ENCODE measurements at places on chromosomes 5 and 9.
A peak's percentile ranks its signal among the peaks of the same experiment; 100 is the strongest.

GRCh38 chr5:157986431-157986990 is 127.6 kb upstream of the CLINT1 start:
- DNase-seq: no peak

- DNase-seq: peak; percentile 12
Observed at GRCh38 chr9:32587901-32588300, 14.9 kb upstream of the NDUFB6 start.

DNA sequence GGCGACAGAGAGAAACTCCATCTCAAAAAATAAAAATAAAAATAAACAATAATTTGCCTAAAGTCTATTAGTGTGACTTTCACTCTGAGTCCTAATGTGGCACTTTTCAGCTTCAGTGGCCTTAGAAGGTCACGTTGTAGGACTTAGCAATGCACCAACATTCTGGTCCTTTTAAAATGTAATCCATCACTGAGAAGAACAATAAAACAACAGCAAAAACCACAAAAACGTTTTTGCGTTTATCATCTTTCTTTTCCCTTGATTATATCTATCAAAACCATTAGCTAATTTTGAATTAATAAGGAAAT is 190.1 kb upstream of the ZNF608 start:
- no peak for DNase-seq

GRCh38 chr5:43312076-43312661 is 1.0 kb downstream of the HMGCS1 start:
- DNase-seq: no peak

- no peak for DNase-seq
Observed at GRCh38 chr9:97594381-97594921, 38.7 kb downstream of the TSTD2 start.

DNA sequence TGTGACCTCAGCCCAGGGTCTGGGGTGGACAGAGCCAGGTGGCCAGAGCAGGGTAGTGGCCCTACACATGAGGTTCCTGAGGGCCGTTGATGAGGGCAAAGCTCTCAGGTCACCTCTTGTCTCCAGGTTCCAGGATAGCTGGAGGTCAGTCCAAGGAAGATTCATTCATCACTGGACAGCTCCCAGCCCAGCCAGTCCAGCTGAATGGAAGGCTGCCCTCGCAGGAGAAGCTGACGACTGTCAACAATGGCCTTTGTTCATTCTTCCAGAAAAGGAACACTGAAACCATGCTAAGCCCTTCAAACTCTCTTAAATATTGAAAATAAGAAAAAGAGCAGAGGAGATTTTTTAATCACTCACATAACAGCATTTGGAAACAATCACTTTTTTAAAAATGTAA is 169.7 kb upstream of the TBCA start:
- no peak for DNase-seq

GRCh38 chr9:134756098-134756497 is 114.5 kb downstream of the COL5A1 start:
- DNase-seq: no peak

DNA sequence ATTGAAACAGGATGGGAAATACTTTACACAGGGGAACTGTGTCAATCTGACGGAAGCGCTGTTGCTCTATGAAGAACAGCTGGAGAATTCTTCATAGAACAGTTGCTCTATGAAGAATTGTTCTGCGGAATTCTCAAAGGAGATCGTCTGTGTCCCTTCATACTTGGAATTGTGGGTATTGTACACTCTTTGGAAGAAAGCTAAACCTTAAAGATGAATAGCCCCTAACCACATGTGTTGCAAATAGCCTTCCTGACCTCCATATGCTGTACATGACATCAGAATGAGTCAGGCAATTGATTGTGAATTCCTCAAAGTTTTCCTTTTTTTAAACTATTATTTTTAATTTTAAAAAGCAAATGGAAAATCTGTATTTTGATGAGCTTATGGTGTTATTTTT is 15.6 kb downstream of the NIM1K start:
- no peak for DNase-seq

DNA sequence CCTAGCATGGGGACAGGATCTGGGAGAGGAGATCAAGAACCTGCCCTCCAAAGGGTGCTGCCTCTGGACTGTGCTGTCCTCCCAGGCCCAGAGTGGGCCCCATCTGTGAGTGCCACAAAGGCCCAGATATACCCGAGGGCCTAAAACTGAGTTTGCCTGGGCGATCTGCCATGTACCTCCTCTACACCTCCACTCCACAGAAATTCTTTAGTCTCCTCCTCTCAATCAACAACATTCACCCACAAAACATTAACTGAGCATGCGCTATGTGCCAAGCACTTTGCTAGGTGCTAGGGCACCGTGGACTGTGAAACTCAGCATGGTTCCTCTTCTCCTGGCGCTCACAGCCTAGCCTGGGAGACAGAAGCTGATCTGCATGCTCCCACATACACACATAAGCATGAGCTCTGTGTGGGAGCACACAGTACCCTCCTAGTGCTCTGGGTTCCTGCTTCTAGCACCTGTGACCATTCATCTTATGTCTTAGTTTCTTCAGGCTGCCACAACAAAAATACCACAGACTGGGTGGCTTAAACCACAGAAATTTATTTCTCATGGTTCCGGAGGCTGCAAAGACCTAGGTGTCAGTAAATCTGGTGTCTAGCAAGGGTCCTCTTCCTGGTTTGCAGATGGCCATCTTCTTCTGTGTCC is 82.0 kb upstream of the FSTL4 start:
- no peak for DNase-seq

- no peak for DNase-seq
Observed at GRCh38 chr5:6742081-6742758, 29.0 kb downstream of the TENT4A start.

DNA sequence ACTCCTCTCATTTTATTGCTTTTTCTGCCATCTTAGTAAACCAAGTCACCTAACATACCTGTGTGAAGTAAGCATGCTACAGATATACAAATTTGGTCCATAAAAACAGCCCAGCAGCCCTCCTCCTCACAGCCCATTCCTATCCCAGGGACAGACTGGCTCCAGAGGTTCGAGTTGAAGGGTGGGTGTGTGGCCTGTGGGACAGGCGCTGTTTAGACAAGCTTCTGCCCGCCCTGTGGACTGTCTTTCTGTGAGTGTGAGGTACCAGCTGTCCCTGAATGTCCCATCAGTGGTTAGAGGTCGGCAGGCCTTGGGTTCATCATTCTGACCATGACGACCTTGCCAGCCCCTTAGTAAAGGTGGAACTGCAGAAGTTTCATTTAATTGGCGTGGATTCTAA is 82.0 kb downstream of the WNK2 start:
- DNase-seq: no peak

- no peak for DNase-seq
Observed at GRCh38 chr5:36605241-36605640, 1.2 kb upstream of the SLC1A3 start.

GRCh38 chr9:130446101-130446861 is 1.5 kb downstream of the ASS1 start:
- no peak for DNase-seq

- DNase-seq: no peak
Observed at GRCh38 chr5:59745415-59745863, 148.1 kb downstream of the PDE4D start.

GRCh38 chr9:123283048-123283408 is 14.6 kb upstream of the STRBP start:
- DNase-seq: no peak

DNA sequence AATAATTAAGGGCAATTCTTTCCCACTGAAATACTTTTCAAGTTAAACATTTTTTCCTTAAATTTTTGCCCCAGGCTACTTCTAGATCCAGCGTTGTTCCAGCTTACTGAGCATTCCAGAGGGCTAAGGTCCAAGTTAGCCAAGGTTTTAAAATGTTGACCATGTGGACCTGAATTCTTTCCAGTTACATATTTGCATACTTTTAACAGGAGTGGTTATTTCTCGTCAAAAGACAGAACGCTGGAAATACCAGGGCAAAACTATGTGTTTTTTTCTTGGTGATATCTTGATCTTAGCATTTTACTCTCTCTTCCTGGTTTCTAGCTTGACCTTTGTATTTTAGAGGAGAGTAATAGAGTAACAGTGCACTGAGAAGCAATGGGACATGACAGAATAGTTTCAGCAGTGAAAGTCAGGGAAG is 32.8 kb downstream of the TMC1 start:
- DNase-seq: no peak

DNA sequence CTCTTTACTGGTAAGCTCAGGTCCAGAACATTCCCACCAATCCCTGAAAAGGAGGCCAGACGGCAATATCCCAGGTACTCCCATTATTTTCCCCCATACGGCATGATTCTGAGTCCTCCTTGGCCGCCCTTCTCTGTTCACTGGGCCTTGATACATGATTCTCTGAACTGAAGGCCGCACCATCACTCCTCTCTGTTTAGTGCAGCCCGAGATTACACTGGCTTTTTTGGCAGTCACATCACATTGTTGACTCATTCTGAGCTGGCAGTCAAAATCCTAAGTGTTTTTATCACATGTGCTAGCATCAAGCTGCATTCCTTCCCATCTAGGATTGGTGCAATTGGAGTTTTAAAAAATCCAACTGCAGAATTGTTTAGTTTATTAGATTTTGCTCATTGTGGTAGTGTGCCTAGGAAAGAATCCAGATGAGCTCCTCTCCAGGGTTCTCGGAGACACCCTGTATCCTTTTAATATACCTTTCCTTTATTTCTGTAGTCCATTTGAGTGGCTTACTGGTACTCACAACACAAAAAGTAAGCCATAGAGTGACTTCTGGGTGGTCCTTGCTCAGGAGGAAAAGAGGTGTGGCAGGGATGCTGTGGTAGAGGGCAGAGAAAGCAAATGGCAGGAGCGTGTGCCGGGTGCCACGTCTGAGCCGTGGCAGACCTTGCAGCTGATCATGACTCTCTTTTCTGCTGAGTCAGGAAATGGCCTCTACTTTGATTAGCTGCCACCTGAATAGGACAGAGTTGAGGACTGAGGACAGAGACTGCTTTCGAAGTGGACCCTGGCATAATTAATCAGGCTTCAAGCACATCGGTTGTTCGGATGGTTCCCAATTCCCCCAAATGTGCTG is 121.1 kb upstream of the IL12B start:
- no peak for DNase-seq

- DNase-seq: no peak
Observed at GRCh38 chr5:173231996-173232498, 3.0 kb downstream of the NKX2-5 start.

DNA sequence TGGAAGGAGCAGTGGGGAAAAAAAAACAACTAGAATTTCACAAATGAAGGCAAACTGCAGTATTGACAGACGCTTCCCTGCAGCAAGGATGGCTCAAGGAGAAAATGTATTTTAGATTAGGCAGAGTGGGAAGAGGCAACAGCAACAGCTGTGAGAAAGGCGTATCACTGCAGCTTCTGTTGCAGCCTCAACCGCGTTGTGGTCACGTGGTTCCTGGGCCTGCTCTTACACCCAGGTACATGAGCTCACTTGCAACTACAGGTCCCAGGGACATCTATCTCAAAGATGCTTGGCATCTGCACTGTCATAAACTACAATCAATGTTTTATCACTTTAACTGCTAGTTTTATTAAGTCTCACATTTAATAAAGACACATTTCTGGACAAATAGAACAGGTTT is 36.0 kb upstream of the GOLM1 start:
- DNase-seq: no peak

GRCh38 chr5:108753331-108753730 is 5.6 kb downstream of the FER start:
- DNase-seq: no peak

GRCh38 chr5:10064546-10065195 is 185.0 kb downstream of the ATPSCKMT start:
- DNase-seq: no peak

DNA sequence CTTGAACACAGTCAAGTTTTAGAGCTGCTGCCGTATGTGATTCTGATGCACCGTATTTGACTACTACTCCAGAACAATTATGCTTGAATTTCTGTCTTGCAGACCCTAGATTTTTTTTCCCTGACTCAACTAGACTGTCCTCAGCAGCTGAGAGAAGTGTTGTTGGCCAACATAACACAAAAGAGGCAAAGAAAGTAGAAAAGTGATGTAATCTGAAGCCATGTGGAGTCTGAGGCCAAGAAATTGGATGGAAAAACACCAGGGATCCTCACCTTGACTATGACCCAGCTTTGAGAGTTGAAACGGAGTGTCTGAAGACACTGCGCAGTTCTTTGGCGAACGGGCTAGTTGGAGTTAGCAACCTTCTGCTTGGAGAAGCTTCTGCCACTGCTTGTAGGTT is 36.3 kb upstream of the FGF1 start:
- no peak for DNase-seq

DNA sequence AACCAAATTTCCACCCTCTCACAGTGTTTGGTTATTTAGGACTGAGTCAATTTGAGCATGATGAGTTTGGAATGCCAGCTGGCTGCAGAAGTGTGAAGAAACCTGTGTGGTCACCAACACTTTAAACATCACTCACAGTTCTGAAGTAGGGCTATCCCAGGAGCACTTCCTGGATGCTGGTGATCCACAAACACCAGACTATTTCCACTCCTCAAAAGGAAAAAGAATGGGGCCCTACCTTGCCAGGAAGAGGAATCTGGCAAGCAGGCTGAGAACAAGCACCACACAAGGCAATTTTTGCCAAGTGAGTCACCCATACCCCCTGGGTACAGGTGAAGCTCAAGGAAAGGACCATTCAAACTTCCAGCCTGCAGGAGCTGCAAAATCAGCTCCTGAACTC is 294.2 kb upstream of the PTGER4 start:
- no peak for DNase-seq

- no peak for DNase-seq
Observed at GRCh38 chr5:93090698-93091097, 490.3 kb downstream of the NR2F1-AS1 start.

DNA sequence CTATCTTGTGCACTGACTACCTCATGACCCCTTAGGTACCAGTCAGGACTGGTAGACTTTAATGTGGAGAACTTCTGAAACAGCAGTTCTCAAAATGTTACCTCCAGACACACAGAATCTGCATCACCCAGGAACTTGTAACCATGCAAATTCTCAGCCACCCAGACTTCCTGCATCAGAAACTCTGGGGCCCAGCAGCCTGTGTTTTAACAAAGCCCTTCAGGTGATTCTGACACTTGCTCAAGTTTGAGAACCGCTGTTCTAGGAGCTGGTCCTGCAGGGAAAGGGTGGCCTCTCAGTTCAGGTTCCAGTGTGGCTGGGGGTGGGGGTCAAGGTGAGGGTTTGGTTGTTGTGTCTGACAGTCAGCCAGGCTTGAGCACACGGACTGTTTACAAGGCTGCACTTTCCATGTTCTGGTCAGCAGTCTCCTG is 28.4 kb downstream of the ZFP62 start:
- DNase-seq: peak; percentile 55

- DNase-seq: no peak
Observed at GRCh38 chr9:85702726-85703289, 38.9 kb downstream of the AGTPBP1 start.

DNA sequence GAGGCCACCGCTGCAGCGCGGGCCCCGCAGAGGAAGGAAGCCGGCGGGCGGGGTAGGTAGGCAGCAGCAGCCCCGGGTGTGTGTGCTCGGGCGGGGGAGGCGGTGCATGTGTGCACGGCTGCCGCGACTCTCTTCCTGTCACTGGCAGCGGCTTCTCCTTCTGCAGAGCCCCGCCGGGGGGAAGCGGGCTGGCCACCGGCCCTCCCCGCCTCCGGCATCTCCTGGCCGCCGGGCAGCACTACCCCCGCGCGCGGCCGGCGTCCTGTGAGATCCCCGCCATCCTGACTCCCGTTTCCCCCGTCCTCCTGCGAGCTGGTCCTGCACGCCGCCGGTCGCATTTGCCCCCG is 315 bp downstream of the PIK3R1 start:
- DNase-seq: no peak

All from stimulated activated CD4-positive, alpha-beta T cell treated with anti-CD3 and anti-CD28 coated beads, Interleukin-15, amount 100 ng/mL, for 24 hours (primary cell).